ENCODE measurements at places on chromosomes 2 and 18.

- DNase-seq = peak; percentile 94
Observed at GRCh38 chr2:205706769-205707381, 24.6 kb downstream of the NRP2 start.

DNA sequence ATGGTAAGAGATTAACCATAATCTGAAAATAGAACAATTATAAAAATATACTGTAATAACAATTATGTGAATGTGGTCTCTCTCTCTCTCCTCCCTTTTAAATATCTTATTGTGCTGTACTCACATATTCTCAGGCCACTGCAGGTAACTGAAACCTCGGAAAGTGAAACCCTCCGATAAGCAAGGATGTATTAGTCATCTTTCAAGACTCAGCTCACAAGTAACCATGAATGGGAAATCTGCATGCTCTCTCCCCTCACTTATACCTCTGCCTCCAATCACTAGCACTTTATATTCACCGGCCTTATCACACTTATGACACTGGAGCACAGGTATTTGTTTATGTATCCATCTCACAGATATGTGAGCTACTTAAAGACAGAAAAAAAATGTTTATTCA, 139.7 kb downstream of the LRP2 start:
- DNase-seq = no peak

DNA sequence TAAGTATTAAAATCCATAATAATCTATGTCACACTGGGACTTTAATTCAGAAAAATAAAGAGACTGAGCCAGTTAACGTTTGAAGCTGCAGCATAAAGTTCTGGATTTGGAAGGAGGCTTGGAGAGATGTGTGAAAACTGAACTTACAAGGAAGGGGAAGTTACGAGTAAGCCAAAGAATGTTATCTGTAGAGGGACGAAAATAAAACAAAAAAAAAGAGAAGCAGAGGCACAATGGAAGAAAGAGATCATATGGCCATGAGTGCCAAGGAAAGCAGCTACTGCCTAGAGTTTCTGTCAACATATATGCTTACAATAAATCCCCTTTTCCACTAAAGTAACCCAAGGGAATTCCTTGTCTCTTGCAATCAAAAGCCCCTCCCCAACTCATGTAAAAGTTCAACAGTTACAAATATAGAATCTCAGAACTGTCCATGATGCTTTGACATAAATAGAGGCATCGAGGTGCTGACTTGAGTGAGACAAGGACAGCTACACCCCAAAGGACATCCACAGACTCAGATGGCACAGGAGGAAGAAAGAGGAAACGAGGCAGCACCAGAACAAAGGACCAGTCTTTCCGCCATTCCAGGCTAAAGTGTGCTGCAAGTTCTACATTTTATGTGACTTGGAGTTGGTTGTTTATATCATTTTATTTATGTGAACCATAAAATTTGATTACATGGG, 16.1 kb upstream of the ARL5A start:
- no peak for DNase-seq

GRCh38 chr2:184689638-184690037, 91.3 kb downstream of the ZNF804A start:
- DNase-seq = no peak

GRCh38 chr2:178409261-178409660, 41.7 kb downstream of the PRKRA start:
- DNase-seq = no peak

- DNase-seq = no peak
Observed at GRCh38 chr2:25790074-25790790, 88.1 kb downstream of the ASXL2 start.

DNA sequence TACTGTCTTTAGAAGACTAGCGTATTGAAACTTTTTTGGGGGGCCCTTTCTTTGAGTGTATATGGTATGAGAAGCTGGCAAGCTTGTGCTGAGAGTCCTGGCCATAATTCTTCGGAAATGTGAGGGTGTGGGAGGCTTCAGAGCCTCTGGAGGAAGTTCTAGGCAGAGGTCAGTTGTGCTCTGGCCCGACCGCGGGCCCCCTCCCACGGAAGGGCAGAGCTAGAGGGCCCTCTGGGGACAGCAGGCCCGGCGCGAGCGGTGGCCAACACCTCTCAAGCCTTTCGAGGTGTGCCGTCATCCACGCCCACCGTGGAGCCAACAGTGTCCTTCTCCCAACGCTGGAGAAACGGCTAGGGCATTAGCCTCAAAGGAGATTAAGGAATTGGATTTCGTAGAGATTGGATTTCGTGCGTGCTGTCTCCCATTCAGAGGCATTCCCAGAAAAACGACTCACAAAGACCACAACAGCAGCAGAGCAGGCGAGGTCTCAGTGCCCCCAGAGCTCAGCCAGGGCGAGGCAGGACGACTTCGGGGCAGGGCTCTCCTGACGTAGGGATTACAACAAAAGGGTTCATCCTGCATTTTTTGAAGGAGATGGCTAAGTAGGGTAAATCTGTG, 2.2 kb upstream of the MTCL1 start:
- DNase-seq = no peak

- no peak for DNase-seq
Observed at GRCh38 chr2:86675511-86676015, 44.5 kb upstream of the RMND5A start.

- no peak for DNase-seq
Observed at GRCh38 chr2:23029111-23029510, 355.9 kb upstream of the KLHL29 start.

GRCh38 chr2:185984670-185985069, 246.1 kb downstream of the FSIP2 start:
- peak; percentile 31 for DNase-seq

- peak; percentile 25 for DNase-seq
Observed at GRCh38 chr2:12965540-12966269, 249.0 kb downstream of the TRIB2 start.

- no peak for DNase-seq
Observed at GRCh38 chr18:55269622-55270021, 310.4 kb upstream of the CCDC68 start.

GRCh38 chr2:236665101-236665500, 95.5 kb downstream of the ACKR3 start:
- no peak for DNase-seq

- no peak for DNase-seq
Observed at GRCh38 chr18:13914170-13914569, 1.2 kb downstream of the MC2R start.

DNA sequence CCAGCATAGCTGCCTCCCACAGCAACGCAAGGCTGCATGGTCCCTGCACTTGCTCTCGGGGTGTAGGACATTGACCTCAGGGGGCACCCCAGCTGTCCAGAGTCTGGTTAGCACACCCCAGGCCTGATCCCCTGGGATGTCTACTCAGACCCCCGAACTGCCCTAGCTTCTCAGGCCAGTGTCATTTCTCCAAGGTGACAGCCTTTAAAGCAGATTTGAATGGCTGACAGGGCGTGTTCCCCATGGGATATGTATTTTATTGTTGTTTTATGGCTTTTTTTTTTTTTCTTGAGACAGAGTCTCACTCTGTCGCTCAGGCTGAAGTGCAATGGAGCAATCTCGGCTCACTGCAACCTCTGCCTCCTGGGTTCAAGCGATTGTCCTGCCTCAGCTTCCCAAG, 40.8 kb upstream of the PTMA start:
- DNase-seq = no peak

DNA sequence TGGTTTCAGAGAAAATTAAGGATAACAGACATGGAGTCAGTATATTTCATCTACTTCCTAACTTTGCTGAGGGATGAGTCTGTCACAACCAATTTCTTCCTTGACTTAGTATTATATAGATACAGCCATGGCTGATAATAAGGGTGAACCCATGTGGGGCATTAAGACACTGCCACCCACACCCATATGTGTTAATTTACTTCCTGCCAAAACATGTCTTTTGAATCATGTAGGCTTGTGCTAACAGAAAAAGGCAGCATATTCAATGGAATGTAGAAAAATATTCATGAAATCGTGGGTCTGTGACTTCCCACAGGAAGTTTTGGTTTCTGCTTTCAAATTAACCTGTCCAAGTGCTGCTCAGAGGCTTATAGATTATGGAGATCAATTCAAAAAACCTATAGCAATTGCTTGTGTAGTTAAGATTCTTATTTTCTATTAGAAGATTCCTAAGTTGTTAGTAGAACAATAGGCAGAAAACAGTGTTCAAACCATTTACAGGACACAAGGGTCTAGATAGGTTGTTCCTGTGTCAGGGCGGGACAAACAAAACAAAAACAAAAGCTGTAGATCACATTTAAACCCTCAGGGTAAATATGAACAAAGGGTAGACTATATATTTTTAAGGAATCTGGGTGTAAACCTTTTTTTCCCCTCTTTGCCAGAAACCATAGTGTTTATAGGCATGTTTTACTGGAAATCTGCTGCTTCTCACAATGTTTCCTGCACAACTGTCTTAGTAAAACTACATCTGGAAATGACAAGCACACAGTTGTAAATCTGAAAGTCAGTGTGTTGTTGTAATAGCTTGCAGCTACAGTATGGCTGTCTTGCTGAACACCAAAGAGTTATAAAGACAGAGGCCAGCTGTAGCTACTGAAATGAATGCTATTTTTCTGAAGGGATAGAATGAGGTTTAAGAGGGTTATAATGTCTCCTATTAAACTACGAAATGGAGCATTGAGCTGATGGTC, 691.2 kb downstream of the EPHA4 start:
- no peak for DNase-seq

DNA sequence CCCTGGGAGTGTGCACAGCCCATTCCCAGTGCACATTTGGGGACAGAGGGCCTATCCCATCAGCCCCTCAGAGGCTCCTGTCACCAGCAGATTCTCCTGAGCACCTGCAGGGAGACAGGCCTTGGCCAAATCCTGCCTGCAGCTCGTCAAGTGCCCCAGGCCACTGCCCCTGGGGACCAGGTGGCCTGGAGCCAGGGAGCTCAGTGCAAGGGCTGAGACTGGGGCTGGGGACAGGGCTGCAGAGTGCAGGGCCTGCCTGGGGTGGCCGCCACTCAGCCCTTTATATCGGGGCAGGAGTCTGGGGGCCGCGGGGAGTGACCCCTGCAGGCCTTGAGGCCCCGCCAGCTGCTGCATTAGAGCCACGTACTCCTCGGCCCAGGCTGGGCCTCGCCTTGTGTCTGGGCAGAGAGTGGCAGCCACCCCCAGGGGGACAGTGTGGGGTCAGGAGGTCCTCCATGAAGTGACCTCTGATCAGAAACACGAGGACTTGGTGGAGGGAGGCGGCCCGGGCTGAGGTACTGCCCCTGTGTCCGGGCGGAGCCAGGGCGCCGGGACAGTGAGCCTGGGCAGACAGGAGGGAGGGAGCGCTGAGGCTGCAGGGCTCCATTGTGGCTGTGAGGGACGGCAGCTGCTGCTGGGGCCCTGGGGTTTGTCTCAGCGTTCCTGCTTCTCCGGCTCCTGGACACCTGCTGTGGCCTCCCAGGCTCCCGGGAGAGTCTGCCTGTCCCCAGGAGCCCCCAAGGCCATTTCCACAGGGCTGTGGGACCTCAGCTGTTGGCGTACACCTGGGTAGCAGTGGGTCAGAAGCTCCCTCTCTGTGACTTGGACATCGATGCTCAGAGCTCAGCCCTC, 24.2 kb downstream of the GPC1 start:
- DNase-seq = no peak

DNA sequence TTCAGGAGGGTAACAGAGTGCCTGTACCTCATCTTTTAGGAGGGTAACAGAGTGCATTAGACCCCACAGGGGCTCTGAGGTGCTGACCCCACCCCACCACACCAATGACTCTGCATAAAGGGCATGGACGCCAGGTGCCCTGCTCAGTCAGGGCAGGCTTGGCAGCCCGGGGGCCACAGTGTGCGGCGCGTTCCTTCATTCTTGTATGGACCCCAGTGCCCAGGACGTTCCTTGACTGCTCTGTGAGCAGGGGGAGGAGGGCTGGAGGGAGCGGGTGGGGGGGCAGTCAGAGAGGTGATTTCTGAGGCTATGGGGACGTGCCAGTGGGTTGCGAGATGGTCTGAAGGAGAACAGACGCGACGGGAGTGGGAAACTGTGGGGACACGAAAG, 168.7 kb upstream of the NCK2 start:
- DNase-seq = no peak

DNA sequence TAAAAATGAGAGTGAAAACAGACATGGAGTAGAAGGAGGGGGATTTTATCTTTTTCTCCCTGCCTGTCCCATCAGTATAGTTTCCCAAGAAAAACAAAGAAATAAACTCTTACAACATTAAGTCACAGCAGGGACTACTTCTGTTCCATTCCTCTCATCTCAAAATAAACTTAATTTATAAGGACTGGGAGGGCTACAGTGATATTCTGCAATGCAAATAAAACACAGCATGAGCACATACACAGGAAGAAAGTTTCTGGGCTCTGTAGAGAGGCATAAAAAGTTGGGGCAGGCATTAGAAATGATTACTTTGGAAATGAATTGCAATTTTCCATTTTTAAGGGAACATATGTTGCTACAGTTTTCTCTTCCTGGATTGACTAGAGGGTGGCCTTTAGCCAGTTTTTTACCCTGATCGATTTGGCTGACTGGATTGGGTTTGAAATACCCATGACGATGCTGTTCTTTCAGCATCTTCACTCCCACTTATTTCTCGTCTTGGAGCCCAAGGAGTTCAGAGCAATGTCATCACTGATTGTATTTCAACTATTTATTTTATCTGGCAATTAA, 157.1 kb downstream of the ACTR3 start:
- no peak for DNase-seq

DNA sequence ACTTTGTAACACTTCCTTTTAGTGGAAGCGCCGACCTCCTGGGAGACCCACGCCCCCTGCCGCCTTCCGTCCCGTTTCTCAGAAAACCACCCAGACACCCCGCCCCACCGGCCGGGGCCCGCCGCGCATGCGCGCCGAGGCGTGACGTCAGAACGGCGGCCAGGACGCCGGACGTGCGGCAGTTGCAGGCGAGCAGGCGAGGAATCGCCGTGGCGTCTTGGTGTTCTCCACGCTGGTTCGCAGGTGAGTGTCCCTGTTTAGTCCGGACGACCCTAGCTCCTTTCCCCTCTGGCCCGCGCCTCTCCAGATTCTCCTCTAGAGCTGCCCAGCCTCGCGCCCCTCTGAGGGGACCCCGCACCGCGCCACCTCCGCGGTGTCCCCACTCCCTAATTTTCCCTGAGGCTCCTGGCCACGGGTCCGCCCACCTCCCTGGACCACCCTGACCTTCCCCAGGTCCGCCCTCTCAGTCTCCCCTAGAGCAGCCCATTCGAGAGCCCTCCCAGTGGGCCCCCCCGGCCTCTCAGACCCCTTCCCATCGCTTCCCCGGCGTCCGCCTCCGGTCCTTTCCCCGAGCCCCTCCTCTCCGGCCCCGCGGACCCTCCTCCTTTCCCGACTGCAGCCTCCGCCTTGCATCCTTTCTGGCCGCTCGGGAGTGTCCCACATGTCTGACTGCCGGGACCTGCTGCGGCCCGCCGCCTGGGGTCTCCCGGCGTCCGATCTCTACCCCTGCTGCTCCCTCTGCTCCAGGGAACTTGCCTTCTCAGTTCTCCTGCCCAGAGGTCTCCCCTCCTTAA, at the start of gene PLEKHB2:
TSS of gene PLEKHB2 (plus strand) at position 181 of the 794 bp plus-strand sequence. CDS start 15,606 bp downstream, outside the sequence.
- peak; percentile 85 for DNase-seq

- no peak for DNase-seq
Observed at GRCh38 chr2:48066000-48066399, 159.7 kb upstream of the FBXO11 start.

All from brain microvascular endothelial cell (primary cell).